ENCODE measurements at places on chromosomes 2 and 18. TPM values are rescaled to one million over a fixed set of nuclear protein-coding genes. Genes with fewer than 3 reads are reported as not detected.
A peak's percentile ranks its signal among the peaks of the same experiment; 100 is the strongest.

DNA sequence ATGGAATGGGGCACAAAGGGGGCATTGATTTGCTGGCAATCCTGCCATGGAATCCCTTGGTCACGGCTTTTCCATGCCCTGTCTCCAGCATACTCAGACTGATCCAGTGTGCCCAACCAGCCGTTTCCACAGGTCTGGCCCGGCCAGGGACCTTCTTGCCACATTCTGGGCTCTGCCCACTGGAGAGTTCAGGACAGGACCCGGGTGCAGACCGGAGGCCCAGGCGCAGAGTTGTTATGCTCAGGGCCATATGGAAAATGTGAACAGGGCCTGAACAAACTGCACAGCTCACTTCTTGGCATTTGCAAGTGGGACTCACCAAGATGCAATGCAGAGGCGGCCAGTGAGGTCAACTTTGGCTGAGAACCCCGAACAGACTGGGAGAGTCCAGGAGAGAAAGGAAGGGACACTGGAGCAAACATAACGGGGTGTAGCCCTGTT is 15.6 kb upstream of the ASAP2 start:
- no peak for DNase-seq

DNA sequence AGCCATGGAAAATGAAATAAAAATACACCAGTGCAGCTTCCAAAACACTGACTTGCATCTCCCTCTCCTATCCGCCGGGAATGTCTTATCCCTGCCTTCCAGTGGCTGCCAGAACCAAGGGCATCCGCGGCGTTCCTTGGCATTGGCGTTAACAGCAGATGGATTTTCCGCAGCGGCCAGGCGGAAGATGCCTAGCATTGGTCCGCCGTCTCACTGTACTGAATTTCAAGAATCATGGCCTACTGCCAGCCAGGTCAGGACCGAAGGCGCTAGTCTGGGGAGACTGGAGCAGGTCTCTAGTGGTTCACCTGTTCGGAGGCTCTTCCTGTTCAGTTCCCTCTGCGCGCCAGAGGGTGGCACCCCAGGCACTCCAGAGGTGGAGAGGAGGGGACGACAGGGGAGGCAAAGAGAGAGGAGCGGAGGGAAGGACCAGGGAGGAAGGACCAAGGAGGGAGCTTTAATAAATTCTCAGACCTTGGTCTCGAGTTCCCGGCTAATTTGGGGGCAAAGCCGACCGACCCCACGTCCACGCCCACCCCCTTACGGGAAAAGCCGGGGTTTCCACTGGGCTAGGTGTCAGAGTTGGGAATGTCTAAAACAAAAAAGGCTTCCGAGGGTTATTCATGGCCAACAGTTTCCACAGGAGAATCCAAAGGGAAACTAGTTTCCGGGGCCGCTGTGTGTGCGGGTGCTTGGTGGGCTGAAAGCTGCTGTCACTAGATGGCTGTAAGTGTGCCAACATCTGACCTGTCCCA is 3.7 kb upstream of the BCL2L11 start:
- DNase-seq: peak; percentile 40

- DNase-seq: no peak
Observed at GRCh38 chr18:69956665-69957620, 9.3 kb upstream of the CD226 start.

DNA sequence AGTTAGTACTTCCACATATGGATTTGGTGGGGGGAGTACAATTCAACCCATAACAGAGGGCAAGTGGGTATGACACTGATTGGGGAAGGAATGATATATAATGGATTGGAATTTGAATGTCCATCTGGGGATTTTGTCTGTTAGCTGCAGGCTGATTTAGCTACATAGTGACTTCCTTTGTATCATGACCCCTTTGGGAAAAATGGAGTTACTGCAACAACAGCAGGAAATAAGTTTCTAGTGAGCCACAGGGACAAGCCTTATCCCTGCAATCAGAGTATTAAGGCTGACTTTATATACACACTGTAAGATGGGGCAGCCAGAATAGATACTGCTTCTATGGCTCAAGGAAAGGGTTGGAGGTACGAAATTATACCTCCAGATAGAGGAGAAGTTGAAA is 404.4 kb upstream of the MEIS1 start:
- no peak for DNase-seq

DNA sequence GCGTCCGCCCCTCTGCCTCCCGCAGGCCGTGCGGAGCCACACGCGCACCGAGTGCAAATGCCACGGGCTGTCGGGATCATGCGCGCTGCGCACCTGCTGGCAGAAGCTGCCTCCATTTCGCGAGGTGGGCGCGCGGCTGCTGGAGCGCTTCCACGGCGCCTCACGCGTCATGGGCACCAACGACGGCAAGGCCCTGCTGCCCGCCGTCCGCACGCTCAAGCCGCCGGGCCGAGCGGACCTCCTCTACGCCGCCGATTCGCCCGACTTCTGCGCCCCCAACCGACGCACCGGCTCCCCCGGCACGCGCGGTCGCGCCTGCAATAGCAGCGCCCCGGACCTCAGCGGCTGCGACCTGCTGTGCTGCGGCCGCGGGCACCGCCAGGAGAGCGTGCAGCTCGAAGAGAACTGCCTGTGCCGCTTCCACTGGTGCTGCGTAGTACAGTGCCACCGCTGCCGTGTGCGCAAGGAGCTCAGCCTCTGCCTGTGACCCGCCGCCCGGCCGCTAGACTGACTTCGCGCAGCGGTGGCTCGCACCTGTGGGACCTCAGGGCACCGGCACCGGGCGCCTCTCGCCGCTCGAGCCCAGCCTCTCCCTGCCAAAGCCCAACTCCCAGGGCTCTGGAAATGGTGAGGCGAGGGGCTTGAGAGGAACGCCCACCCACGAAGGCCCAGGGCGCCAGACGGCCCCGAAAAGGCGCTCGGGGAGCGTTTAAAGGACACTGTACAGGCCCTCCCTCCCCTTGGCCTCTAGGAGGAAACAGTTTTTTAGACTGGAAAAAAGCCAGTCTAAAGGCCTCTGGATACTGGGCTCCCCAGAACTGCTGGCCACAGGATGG is 7.1 kb upstream of the WNT10A start:
- no peak for DNase-seq

DYTN gene
- total RNA-seq: 1.1 TPM

HAAO gene
- 21.5 TPM for total RNA-seq
